Eye (tissue), 1 donor: ENCODE measurements at places on chromosomes 7 and 10.
A peak's percentile ranks its signal among the peaks of the same experiment; 100 is the strongest.

GRCh38 chr10:71527135-71527534 is 130.4 kb downstream of the CDH23 start:
- peak; percentile 96 for DNase-seq

DNA sequence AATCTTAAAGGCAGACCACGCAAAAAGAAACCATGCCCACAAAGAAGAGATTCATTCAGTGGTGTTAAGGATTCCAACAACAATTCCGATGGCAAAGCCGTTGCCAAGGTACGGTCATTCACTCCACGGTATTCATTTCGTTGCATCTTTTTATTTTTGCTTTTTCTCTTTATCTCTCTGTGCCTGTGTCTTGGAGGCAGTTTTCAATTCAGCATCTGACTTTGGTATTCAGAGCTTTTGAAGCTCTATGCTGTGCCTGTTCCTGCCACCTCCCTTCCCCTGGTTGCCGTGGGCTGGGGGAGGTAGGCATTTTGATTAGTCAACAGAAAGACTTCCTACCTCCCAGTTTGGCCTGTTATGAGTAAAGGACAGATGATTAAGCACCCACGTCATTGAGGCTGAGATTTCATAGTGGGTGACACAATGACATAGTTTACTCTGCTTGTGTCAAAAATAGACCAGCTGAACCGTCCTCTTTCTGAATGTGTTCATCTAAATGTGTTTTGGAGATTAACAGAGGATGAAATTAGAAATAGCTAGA is 149.5 kb downstream of the ARID5B start:
- peak; percentile 54 for DNase-seq

- DNase-seq, result peak; percentile 21
Observed at GRCh38 chr7:129665013-129665401, 53.5 kb downstream of the NRF1 start.

- DNase-seq, result no peak
Observed at GRCh38 chr10:131860311-131860710, 40.5 kb upstream of the PPP2R2D start.
